ENCODE measurements at places on chromosomes 5 and 9. TPM values are rescaled to one million over a fixed set of nuclear protein-coding genes. Genes with fewer than 3 reads are reported as not detected.

Gene ATOSB
- 55.5 TPM for total RNA-seq

Gene MSX2
- 1.5 TPM for total RNA-seq

Gene DAB2IP
- 20.1 TPM for total RNA-seq

Gene TERT
- not detected for total RNA-seq

Gene TMEM174
- not detected for total RNA-seq

Gene CDKN2A
- 27.9 TPM for total RNA-seq

Gene CMYA5
- total RNA-seq = 0.28 TPM

Gene PLAC8L1
- total RNA-seq = 0.59 TPM

Gene TRMT10B
- 3.8 TPM for total RNA-seq

All from smooth muscle cell of the umbilical artery (primary cell).